Activated naive CD8-positive, alpha-beta T cell treated with anti-CD3 and anti-CD28 coated beads, Interleukin-2, amount 50 U/mL, for 24 hours (primary cell): ENCODE measurements at places on chromosomes 1 and 21.

DNA sequence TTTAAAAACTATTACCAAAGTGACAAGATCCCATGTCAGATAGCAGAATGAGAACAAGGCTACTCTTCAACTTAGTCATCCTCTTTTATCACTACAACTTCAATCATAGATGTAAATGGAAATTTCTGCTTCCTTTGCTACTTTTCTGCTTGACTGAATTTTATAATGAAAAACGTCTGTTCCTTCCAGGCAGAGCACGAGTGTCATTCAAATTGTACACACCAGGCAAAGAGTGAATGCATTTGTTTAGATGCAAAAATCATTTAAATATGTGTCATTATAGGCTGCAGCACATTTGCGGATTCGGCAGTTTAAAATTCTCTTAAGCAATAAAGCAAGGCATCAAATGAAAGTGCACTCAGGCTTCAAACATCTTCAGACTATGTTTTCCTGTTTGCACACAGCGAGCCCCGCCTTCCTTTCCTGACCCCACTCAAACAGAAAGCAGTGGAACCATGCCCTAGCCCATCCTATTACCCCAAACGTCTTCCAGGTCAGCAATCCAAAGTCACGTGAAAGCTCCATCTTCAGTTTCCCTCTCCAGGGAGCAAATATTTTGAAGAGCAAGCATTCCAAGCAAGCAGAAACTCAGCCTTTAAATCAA is 99.6 kb downstream of the APP start:
- DNase-seq: peak; percentile 5

DNA sequence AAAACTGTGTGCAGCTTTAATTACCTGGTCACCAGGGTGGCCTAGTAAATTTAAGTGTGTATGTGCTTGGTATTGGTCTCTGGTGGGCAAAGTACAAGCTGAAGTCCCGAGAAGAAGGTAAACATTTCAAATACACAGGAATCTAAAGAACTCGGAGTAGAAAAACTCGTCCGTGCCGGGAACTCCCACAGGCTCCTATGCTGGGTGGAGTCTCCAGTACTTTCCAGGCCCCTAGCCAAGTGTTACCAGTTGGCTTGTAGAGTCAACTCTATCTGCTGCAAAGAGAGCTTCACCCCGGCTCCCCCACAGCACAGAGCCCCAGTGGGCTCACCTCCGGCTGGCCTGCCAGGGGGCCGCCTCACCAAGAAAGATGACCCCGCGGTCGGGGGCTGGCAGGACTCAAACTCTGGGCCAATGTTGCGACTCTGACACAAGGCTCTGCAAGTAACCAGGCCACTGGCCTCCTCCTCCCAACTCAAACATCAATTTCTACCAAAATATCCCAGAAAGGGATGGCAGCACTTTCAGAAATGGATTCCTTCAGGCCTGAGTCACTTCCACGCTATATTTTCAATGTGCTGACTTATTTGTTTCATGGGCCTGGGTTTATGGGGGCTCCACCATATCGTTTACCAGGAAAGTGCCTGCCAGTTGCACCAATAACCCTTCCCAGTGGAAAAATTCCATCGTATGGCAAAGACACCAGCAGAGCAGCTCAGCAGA is 73.9 kb downstream of the SLC66A1 start:
- DNase-seq: no peak

GRCh38 chr1:229217716-229218115 is 53.2 kb upstream of the RAB4A start:
- no peak for DNase-seq

DNA sequence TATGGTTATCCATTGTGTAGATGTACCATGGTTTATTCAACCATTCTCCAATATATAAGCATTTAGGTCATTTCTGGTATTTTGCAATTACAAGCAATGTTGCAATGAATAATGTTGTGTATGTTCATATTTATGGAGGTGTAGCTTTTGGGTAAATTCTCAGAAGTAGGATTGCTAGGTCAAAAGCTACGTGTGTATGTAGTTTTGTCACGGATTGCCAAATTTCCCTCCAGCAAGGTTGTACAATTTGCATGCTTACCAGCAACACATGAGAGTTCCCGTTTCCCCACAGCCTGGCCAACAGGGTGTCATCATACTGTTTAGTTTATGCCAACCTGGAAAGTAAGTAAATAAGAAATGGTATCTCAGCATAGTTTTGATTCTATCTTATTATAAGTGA is 36.3 kb downstream of the IGSF5 start:
- no peak for DNase-seq

DNA sequence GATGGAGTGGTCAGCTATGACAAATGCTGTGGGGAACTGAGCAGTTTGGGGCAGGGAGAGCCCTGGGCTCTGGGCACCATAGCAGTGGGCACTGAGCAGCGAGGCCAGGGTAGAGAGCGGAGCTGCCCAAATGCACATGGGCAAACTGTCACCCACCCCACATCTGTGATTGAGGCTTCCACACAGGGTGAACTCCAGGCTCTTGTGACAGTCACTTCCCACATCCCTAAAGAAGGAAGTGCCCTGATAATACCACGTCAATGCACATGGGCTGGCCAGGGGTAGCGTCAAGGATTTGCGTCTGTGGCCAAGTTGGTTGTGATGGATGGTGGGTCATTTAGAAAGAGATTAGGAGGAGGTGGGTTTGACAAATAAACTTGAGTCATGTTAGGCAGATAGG is 2.6 kb upstream of the GUCA2B start:
- DNase-seq: no peak

GRCh38 chr1:66542811-66543767 is 9.1 kb downstream of the SGIP1 start:
- DNase-seq: no peak

- no peak for DNase-seq
Observed at GRCh38 chr1:162633081-162633762, 958 bp downstream of the DDR2 start.

DNA sequence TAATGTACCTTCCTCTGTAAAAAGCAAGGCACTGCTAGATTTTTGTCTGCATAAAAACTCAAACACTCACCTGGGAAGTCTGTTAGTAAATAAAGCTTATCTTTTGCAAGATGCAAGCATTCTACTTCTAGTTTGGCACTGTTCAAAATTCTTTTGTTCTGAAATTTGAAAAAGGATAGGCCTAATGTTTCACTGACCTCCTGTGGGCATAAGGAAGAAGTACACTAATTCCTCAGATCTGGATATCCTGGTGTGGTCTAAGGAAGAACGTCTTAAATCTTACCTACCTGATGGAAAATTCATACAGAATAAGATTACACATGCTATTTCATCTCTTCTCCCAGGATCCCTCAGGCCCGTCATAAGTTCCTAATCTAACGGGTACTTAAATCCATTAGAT is 93.5 kb upstream of the CAMK1G start:
- no peak for DNase-seq

GRCh38 chr21:20527731-20528460 is 470.3 kb upstream of the NCAM2 start:
- no peak for DNase-seq

DNA sequence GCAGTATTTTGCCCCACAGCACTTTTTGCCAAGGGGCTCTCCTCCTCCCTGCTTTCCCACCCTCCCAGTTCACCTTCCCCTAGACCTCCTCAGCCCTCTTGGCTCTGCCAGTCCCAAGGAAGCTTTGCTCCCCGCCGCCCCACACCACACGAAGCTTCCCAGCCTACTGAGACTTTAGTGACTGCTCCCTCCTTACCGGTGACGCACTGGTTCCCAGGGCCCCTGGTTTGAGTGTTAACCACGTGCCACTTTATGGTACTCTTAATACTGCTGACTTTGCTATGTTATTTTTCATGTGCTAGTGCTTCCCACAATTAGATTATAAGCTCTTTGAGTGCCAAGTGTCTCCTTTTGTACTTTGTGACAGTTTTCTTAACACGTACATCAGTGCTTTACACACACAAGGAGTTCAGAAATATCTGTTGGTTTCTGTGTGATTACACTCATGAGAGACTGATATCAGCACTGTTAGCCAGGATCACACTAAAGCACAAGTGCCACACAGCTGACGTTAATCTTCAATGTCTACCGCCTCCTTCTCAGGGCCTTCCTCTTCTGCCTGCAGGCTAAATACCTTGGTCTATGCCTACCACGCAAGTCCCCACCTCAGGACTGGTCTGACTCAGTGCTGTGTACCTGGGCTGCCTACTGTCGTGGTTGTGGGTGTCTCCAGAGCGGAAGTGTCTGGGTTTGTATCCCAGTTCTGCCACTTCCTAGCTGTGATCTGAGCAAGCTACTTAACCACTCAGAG is 61.0 kb downstream of the DNTTIP2 start:
- peak; percentile 10 for DNase-seq

DNA sequence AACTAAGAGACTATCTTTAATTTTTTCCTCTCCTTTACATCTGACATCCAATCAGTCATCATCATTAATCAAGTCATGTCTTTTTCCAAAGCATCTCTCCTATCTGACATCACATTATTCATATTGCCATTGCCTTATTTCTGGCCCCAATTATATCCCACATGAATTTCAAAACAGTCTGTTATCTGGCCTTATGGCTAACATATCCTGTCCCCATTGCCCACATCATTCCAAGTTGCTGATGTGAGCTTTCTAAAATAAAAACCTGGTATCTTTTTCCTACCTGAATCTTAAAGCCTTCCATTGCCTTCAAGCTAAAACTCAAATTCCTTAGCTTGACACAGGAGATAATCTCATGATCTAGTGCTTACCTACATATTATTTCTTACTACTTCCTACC is 283.9 kb downstream of the LRRC40 start:
- no peak for DNase-seq
